ENCODE measurements at places on chromosomes 2 and 18.

- DNase-seq = no peak
These were observed 15.9 kb upstream of the TMEM214 start for GRCh38 chr2:27016801-27017325.

DNA sequence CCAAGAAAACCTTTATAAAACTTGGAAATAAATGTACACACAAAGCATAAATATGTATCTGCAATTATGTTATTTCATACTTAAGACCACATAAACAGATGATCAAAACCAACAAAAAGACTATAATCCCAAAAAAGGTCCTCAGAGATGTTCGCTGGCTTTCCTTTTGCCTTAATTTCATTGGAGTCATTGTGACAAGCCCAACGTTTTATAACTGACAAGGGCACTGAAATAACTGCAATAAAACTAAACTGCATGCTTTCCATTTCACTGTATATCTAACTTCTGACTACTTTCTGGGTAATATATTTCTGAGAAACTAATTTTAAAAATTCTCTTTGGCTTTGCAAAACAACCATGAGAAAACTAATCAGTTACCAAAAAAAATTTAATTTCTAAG, 56.5 kb downstream of the REV1 start:
- no peak for DNase-seq

DNA sequence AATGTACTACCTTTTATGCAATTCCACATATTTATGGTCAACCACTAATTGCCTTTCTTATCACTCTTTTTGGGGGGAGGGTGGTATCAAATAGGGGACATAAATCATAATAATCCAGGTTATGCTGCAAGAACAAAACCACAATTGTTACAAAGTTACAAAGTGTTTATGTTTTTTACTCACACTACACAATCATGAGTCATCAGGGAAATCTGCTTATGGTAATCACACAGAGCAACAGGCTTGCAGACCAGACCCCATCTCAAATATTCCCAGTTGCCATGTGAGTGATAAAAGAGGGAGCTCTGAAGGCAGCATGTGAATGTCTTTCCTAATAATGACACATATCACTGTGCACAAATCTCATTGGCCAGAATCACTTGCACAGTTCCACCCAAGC, 304.7 kb upstream of the TMEFF2 start:
- DNase-seq = no peak

- DNase-seq = no peak
These were observed 215.5 kb downstream of the CYP26B1 start for GRCh38 chr2:71932037-71932779.

- DNase-seq = no peak
These were observed 8.8 kb downstream of the RETREG2 start for GRCh38 chr2:219186754-219187456.

DNA sequence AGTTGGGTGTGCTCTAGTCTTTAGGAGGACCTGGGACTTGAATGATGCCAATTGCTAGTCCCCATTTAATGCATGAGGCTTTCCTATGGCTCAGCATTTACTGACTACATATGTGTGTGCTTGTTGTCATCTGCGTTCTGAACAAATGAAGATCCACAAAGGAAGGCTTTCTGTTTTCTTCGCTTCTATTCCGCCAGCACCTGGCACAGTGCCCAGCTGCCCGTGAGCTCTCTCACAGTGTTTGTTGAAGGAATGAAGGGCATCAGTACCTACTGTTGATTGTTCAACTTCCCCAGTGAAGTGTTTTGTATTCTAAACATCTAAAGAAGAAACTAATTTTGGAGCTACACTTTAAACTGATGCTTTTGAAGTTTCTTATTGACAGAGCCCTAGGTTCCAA, 122.4 kb upstream of the LINC00305 start:
- no peak for DNase-seq

DNA sequence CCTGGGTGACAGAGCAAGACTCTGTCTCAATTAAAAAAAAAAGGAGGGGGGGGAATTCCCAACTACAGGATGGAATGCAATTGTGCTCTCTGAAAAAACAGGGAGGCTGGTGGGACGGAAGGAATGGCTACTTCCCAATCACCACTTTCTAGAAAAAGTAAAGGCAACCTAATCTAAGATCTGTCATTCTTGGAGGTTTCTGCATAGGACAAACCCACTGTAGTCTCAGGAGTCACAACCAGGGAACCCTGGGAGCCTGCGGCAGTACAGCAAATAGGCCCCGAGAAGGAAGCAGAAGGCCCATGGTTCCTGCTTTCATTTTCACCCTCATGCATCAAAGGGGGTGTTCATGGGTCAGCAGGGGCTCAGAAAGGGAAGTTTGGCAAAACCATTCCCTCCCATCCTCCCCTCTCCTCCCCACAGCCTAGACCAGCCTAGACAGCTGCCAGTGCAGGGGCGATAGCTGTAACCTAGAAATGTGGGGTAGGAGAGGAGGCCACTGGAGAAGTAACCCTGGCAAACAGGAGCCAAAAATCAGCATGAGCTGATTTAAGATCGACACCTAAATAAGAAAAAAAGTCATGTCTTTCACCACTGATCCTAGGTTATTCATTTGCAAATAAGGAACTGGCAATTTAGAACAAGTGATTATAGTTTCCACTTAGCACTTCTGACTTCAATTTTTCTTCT, 48.0 kb downstream of the TRABD2A start:
- no peak for DNase-seq

DNA sequence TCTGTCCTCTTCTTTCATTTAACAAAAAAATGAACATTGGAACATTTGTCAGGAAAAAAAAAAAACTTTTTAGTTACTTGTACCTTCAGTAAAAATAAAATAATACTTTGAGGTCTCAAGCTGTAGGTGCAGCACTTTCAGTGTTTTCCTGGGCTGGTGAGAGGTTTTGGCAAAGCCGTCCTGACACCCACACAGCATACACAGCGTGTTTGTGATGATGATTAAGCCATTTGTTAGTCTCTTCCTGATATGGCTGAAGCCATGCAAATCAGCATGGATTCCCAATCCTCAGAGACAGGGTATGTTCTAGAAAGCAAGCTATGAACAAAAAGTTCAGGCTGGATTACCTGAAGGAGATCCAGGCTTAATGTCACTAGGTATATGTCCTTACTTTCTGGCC, 236.8 kb downstream of the ZNF516 start:
- no peak for DNase-seq

- no peak for DNase-seq
These were observed 113.6 kb downstream of the BABAM2 start for GRCh38 chr2:28004086-28004485.

DNA sequence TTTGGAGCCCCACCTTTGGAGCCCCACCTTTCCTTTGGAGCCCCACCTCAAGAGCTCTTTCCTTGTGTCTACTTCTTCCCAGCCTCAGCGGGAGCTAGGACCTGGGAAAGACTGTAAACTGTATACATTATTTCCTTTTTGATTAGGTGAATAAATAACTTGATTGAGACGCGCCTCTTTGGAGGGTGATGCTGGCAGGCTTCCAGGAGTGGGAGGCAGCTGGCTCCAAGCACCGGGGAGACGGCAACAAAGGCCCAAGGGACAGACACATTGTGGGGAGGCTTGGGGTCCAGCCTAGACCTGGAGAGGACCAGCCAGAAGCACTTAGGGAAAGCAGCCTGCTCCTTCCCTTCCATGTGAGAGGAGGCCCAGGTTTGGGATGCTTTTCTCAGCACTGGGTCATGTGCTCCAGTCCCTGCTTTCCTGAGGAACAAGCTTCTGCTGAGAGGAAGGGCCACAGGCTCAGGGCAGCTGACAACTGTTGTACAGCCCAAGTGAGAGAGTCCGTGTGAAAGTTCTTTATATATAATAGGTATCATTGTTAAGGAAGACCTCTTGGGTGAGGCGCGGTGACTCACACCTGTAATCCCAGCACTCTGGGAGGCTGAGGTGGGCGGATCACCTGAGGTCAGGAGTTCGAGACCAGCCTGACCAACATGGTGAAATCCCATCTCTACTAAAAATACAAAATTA, 297.2 kb upstream of the SLC14A2 start:
- DNase-seq = no peak

DNA sequence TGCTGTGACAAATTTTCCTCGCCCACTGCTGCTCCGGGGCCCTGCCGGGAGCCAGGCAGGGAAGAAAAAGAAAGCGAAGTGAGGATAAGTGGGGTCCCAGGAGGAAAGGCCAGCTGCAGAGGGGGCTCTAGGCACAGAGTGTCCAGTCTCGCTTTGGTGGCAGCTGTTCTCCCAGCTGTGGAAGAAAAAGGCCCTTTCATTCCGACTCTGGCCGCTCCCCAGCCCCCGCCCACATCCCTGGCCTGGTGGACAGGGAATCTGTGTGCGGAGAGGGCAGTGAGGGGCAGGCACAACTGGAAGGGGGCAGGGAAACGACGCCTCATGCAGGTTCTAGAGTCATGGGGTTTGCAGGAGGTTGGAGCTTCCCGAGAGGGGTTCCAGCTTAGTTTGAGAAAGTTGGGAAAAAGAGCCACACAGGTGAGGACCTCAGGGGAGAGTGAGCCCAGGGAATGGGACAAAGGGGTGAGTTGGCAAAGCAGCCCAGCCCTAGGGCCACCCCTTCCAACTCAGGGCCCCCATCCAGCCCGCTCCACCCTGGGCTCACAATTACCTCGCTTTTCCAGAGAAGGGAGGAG, 1.8 kb downstream of the RTKN start:
- no peak for DNase-seq

GRCh38 chr2:187500585-187501359, 52.7 kb upstream of the CALCRL start:
- no peak for DNase-seq

- no peak for DNase-seq
These were observed 31.6 kb downstream of the INPP5D start for GRCh38 chr2:233091595-233092375.

GRCh38 chr2:69916106-69916505, 1.2 kb downstream of the MXD1 start:
- no peak for DNase-seq

Data from NCI-H187 (cell line).